ENCODE measurements at places on chromosomes 1 and 21.

DNA sequence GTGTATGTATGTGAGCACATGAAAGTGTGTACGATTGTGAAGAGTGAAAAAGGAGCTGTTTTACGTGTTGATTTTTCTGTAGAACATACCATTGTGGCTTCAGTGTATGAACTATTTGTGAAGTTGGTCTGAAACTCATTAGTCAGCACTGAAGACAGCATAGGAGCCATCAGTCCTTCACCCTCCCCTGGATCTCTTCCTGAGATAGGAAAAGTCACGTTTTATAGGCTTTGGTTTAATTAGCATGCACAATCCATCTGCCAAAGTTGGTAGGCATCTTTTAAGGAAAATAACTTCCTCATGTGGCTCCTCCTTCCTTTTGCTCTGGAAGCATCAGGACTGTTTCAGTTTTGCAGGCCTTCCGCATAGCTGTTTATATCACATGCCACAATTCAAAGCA, 1.4 kb upstream of the RABIF start:
- DNase-seq = no peak

- no peak for DNase-seq
These were observed 17.6 kb upstream of the PTTG1IP start for GRCh38 chr21:44890961-44891541.

DNA sequence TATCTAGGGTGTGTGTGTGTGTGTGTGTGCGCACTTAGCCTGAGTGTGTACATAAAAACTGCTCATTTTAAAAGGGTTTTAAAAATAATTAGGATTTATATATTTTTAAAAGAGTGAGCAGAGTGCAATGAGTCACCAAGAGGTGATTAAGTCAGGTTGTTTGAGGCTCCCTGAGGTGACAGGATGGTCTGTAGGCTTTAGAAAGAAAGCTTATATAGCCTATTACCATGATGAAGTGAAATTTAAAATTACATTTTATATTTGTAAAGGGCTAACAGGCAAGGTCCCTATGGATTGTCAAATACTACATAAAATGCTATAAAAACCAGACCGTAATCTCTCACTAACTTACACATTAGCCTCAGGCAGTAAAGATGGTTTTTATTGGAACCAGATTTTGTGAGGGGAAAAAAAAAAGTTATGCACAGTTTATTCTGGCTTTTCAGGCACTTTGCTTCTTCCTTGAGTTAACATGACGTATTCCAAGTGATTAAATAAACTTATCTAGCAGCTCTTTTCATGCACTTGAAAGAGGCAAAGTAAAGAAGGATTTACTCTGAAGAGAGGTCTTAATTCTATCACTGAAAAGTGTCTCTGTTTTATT, 711.7 kb upstream of the PTBP2 start:
- no peak for DNase-seq

DNA sequence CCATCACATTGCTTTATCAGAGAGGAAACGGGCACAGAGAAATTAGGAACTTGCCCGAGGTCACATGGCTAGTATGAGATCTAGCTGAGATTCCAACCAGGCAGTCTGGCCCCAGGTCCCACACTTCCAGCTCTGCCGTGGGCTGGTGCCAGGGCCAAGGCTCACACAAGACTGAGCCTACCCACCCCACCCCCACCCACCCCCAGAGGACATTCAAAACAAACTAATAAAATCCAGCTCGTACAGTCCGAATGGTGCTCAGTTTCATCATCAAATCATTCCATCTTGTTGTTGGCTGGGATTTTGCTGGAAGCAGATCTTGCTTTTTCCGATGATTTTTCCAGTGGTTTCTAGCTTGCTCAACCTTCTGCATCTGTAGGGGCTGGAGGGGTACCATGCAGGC, 27.9 kb downstream of the MATN1 start:
- no peak for DNase-seq

GRCh38 chr1:53891678-53892077, 2.1 kb upstream of the YIPF1 start:
- no peak for DNase-seq

GRCh38 chr1:76066394-76066793, 8.2 kb upstream of the ST6GALNAC3 start:
- no peak for DNase-seq

DNA sequence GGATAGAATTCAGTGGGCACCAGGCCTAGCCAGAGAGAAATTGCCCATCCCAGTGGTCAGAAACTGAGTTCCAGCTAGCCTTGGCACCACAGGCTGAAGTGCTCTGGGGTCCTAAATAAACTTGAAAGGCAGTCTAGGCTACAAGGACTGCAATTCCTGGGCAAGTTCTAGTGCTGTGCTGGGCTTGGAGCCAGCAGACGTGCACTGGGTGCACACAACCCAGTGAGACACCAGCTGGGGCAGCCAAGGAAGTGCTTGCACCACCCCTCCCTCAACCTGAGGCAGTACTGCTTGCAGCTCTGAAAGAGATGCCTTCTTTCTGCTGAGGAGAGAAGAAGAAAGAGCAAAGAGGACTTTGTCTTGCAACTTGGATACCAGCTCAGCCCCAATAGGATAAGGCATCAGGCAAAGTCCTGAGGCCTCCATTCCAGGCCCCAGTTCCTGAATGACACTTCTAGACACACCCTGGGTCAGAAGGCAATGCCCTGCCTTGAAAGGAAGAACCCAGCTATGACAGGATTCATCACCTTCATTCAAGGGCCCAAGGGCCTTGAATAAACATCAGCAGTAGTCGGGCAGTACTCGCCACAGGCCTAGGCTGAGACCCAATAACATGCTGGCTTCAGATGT, 55.1 kb downstream of the OVGP1 start:
- DNase-seq = no peak

DNA sequence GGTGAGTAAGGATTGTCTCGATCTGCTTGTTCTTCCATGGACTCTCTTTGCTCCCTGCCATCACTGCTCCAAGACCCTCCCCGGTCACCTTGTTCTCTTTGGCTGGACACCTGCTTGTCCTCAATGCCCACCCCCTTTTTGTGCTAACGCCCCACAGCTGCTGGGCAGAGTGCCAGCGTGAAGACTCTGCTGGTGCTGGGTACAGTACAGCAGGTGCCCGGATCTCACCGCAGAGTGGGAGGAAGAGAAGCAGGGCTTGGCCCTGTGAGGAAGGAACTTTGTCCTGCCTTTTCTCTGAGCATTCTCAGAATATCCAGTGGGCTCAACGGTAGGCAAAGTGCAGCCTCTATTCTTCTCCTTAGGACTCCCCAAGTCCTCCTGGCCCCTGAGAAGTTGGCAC, 90.1 kb downstream of the PLXNA2 start:
- peak; percentile 32 for DNase-seq

- peak; percentile 54 for DNase-seq
These were observed 8.5 kb downstream of the COLGALT2 start for GRCh38 chr1:184028854-184029623.

GRCh38 chr1:198620951-198621824, 17.7 kb upstream of the PTPRC start:
- DNase-seq = peak; percentile 46

- DNase-seq = no peak
These were observed 61.1 kb downstream of the OPTC start for GRCh38 chr1:203555076-203555475.

DNA sequence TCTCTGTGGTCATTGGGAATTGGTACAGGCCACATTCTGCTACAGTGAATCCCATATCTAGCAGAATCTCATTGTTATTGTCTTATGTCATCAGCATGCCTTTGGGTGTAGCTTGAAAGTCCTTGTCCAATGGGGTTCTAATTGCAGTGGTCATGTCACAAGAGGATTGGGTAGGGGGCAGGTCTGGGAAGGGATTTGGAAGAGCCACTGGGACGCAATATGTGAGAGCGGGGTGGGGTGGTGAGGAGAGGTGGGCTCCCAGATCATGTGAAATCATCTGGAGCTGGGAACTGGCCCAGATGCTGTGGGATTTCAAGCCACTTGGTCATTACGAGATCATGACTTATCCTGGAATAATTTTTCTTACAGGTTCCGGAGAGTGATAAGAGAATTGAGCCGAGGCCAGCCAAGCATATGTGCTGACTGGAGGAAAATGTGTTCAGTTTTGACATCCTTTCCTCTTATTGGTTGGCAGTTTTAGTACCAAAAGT, 16.3 kb downstream of the CNIH3 start:
- no peak for DNase-seq

DNA sequence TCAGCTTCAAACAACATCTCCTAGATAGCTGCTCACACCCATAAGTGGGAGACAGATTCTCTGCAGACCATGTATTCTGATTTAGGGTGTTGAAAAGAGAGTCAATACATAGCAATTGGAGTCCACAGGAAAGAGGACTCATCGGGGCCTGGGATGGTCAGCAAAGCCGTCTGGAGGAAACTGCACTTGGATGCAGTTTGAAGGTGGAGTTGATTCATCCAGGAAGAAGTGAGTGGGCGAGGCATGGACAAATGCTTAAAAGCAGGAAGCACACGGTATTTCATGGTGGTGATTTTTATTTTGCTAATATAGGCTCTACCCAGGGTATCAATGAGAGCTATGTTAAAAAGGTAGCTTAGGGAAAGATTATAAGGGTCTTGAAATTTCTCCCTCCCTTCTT, 36.8 kb upstream of the DIRAS3 start:
- DNase-seq = no peak

GRCh38 chr1:51565009-51565408, 45.9 kb upstream of the EPS15 start:
- DNase-seq = peak; percentile 49

- DNase-seq = no peak
These were observed 29.3 kb downstream of the RRP1 start for GRCh38 chr21:43818685-43819084.

GRCh38 chr1:115059316-115059715, 29.7 kb downstream of the TSHB start:
- no peak for DNase-seq

DNA sequence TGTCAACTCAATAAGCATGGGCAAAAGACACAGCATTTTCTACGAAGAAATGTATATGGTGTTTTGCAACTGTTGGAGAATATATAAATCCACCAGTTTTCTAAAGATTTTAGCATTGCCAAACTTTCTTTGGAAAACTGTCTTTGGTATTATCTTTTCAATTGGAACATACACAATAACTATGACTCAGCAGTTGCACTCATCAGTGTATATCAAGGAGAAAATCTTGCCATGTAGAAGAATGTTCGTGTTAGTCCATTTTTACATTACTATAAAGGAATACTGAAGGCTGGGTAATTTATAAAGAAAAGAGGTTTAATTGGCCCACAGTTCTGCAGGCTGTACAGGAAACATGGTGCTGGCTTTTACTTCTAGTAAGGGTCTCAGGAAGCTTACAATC, 41.1 kb downstream of the PRKAA2 start:
- DNase-seq = no peak

GRCh38 chr1:109617291-109617801, 2.1 kb downstream of the GNAT2 start:
- DNase-seq = no peak

GRCh38 chr21:16378525-16378924, 648.7 kb downstream of the USP25 start:
- no peak for DNase-seq

DNA sequence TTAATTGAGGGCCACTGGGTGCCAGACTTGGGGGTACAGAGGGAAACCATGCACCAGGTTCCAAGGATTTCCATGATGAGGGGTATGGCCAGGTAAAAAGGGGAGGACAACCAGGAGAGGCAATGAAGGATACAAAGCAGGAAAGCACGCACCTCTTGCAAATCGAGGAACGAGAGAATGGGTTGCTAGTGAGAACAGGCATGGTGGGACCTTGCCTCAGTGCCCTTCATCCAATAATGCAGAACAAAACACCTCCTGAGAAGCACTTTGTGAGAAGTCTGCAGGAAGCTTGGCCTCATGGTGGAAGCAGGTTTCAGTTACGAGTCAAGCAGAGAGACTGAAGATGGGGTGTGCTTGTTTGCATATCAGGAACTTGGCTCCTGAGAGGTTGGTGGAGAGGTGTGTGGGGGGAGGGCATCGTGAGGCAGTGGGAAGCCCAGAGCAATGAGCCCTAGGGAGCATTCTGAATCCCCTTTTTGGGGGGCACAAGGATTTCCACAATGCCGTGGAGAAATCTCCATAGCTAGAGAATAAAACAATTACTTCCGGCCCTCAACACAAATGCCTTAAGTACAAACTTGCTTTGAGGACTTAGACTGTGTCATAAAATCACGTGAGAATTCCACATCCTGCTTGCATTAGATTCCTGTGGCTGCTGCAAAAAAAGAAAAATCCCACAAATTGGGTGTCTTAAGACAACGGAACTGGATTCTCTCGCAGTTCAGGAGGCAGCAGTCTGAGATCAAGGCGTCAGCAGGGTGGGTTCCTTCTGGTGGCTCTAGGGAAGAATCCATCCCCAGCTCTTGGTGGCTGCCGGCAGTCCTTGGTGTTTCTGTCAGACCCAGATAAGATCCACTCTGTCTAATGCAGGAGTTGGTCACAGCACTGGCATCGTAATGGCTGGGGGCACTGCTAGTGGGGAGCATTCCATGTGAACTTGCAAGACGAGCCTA, 54.9 kb upstream of the BACE2 start:
- peak; percentile 96 for DNase-seq

DNA sequence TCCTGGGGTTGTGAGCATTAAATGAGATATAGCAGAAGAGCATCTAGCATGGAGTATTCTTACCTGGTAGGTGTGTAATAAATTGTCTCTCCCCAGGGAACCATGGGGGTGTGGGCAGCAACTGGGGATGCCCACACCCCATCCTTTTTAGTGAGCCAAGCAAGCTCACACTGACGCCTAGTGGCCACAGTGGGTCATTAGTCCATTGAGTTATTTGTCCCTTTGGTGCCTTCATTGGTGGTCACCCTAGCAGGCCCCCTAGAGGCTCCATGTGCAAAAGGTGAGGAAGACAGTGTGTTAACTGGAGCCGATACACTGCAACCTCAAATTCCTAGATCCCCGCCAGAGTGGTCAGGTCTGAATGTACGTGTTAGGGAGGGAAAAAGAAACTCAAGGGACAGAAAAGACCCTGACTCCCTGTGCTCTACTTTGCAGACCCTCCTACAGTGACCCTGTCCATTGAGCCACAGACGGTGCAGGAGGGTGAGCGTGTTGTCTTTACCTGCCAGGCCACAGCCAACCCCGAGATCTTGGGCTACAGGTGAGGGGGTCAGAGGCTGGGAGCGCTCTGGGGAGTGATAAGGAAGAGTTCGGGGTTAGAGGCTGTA, 93.3 kb upstream of the CD1D start:
- DNase-seq = peak; percentile 91

- DNase-seq = peak; percentile 62
These were observed 85.9 kb downstream of the USP24 start for GRCh38 chr1:55129194-55129728.

- peak; percentile 86 for DNase-seq
These were observed 8.7 kb upstream of the PIK3C2B start for GRCh38 chr1:204503122-204503912.

Measured in hematopoietic multipotent progenitor cell treated with erythropoietin and hydrocortisone succinate and interleukin-3 and kit ligand, for 6 days (in vitro differentiated cells).